Lung microvascular endothelial cell (primary cell): ENCODE measurements at places on chromosomes 7 and 10. TPM values are rescaled to one million over a fixed set of nuclear protein-coding genes. Genes with fewer than 3 reads are reported as not detected.

The HYAL4 gene
- total RNA-seq: 0.20 and 0.44 TPM in 2 replicates

The SPDYE1 gene
- total RNA-seq: not detected in 2 replicates

The ARL4A gene
- 173 and 353 TPM in 2 replicates for total RNA-seq

The GSTO2 gene
- 0.65 and 0.99 TPM in 2 replicates for total RNA-seq
